Activated naive CD4-positive, alpha-beta T cell treated with anti-CD3 and anti-CD28 coated beads, Interleukin-2, amount 50 U/mL, for 72 hours (primary cell): ENCODE measurements at places on chromosomes 1 and 21. TPM values are rescaled to one million over a fixed set of nuclear protein-coding genes. Genes with fewer than 3 reads are reported as not detected.

Gene PRDM15
- total RNA-seq = 23.0 TPM

Gene TBX19
- total RNA-seq = 2.0 TPM

Gene PRMT6
- total RNA-seq = 11.8 TPM

Gene RAB7B
- total RNA-seq = not detected

Gene SPRR2F
- not detected for total RNA-seq

Gene CYP4X1
- not detected for total RNA-seq

Gene SEMA6C
- 2.8 TPM for total RNA-seq

Gene GNG4
- 0.75 TPM for total RNA-seq

Gene LEFTY1
- not detected for total RNA-seq

Gene CFHR4
- not detected for total RNA-seq

Gene TRIM46
- total RNA-seq = 15.2 TPM

Gene DYNLT4
- total RNA-seq = 0.32 TPM

Gene KCNE1
- total RNA-seq = 0.27 TPM

Gene TRIM58
- not detected for total RNA-seq

Gene RNF2
- total RNA-seq = 14.2 TPM

Gene CCDC190
- total RNA-seq = not detected

Gene KRTAP19-1
- not detected for total RNA-seq

Gene RHBG
- total RNA-seq = not detected

Gene LRRC7
- total RNA-seq = 0.91 TPM

Gene CASQ1
- not detected for total RNA-seq

Gene FNDC7
- total RNA-seq = 0.31 TPM

Gene COA6
- total RNA-seq = 58.9 TPM

Gene FMO2
- total RNA-seq = not detected

Gene COL11A1
- total RNA-seq = not detected

Gene AGBL4
- total RNA-seq = 0.19 TPM

Gene TNFRSF18
- total RNA-seq = 43.6 TPM

Gene CFAP107
- total RNA-seq = not detected

Gene EFNA3
- 12.6 TPM for total RNA-seq
